ENCODE measurements at places on chromosomes 12 and 14.

- no peak for DNase-seq
Observed at GRCh38 chr12:119229837-119230236, 51.1 kb downstream of the HSPB8 start.

DNA sequence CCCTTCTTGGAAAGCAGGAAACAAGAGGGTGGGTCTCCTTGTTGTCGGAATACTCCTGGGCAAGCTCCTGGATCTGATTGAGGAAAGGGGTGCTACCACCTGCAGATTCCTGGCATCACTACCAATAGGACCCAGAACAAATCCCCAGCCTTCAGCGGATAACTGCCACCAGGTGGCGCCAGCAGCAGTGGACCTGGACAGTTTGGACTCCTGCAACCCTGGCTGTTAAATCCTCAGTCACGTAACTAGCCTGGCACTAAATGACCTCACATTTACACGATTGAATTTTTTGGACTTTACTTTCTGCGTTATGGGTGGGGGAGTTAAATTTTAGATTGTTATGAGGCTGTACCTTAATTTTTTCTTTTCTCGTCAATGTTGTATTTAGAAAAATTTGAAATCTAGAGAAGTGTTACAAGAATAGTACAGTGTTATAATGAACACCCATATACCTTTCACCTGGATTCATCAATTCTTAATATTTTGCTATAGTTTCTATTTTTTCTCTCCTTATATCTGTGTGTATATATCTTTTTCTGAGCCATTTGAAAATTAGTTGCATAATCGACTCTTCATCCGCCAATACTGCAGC is 95.6 kb downstream of the GAS2L3 start:
- DNase-seq: no peak

DNA sequence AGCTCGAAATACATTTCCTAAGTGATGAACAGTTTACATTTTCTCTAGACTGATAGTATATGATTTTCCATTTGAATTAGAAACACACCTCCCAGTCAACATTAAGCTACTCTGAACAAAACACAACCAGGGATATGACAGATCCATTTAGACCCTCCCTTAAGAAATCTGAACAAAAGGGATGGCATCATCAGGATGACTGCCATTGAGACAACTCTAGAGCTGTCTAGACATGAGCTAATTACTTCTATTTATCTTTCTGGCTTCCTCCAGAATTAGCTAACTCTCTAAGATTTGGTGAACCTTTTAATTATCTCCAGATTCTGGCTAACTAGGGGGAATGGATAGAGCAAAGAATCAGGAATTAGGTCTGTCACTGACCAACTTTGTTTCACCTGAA is 92.9 kb upstream of the IGF1 start:
- no peak for DNase-seq

GRCh38 chr12:127767656-127768055 is 499.3 kb upstream of the TMEM132C start:
- no peak for DNase-seq

- DNase-seq: no peak
Observed at GRCh38 chr14:104735830-104736642, 12.0 kb downstream of the ADSS1 start.

- DNase-seq: no peak
Observed at GRCh38 chr12:49236423-49236822, 28.5 kb upstream of the TUBA1C start.

DNA sequence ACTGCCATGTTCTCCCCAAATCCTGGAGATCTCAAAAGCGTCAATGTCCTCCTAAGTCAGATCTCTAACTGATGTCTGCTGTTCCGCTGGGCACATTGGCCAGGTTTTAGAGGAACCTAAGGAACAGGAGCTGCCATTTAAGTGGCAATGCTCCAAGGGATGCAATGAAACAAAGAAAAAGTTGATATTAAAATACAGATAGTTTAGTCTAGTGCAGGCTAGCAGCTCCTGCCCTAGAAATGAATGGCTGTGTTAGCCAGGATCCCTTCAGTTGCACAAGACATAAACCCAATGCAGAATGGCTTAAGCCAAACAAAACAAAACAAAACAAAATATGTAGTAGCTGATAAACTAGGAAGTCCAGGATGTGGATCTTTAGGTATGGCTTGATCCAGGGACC is 144.1 kb downstream of the HMGA2 start:
- no peak for DNase-seq

GRCh38 chr14:69259527-69260189 is at the start of gene GALNT16:
Gene GALNT16, plus strand, starts transcription at chr14:69260158. Its CDS starts 133 bp downstream, at chr14:69260291.
- DNase-seq: no peak

- no peak for DNase-seq
Observed at GRCh38 chr12:27548301-27549199, 24.5 kb downstream of the PPFIBP1 start.

Measured in activated CD8-positive, alpha-beta memory T cell treated with anti-CD3 and anti-CD28 coated beads for 1 hour (primary cell).